ENCODE measurements at places on chromosomes 6 and 20.

DNA sequence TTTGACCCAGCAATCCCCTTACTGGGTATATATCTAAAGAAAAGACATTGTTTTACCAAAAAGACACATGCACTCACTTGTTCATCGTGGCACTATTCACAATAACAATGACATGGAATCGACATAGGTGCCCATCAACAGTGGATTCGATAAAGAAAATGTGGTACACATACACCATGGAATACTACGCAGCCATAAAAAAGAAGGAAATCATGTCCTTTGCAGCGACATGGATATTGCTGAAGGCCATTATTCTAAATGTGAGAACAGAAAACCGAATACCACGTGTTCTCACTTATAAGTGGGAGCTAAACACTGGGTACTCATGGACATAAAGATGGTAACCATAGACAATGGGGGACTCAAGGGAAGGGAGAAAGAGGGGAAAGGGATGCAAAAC lies 222.3 kb downstream of the RNGTT start:
- DNase-seq, result no peak

DNA sequence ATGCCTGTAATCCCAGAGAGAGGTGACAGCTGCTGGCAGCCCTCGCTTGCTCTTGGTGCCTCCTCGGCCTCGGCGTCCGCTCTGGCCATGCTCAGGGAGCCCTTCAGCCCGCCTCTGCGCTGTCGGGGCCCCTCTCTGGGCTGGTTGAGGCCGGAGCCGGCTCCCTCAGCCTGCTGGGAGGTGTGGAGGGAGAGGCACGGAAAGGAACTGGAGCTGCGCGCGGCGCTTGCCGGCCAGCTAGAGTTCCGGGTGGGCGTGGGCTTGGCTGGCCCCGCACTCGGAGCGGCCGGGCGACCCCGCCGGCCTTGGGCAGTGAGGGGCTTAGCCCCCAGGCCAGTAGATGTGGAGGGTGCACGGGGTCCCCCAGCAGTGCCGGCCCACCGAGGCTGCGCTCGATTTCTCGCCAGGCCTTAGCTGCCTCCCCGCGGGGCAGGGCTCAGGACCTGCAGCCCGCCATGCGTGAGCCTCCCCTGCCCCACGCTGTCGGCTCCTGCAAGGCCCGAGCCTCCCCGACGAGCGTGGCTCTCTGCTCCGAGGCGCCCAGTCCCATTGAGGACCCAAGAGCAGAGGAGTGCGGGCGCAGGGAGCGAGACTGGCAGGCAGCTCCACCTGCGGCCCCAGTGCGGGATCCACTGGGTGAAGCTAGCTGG lies 34.6 kb downstream of the C6orf52 start:
- DNase-seq, result no peak

DNA sequence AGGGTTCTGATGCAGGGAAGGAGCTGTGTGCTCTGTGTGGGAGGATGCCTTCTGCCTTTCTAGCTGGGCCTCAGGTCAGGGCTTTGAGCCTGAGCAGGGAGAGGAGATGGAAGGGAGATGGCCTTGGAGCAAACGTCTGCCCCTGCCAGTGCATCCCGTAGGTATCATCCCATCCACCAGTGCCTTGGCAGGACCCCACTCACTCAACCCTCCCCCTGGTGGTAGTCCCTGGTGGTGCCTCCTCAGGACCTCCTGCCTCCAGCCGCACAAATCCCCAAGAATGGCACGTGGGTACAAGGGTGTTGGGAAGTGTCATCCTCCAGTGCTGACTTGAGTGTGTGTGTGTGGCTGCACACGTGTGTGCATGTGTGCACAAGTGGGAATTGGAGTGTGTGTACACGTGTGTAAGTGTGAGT lies 23.1 kb upstream of the MICB start:
- no peak for DNase-seq

GRCh38 chr20:51666126-51666525 lies 102.1 kb downstream of the ATP9A start:
- no peak for DNase-seq

DNA sequence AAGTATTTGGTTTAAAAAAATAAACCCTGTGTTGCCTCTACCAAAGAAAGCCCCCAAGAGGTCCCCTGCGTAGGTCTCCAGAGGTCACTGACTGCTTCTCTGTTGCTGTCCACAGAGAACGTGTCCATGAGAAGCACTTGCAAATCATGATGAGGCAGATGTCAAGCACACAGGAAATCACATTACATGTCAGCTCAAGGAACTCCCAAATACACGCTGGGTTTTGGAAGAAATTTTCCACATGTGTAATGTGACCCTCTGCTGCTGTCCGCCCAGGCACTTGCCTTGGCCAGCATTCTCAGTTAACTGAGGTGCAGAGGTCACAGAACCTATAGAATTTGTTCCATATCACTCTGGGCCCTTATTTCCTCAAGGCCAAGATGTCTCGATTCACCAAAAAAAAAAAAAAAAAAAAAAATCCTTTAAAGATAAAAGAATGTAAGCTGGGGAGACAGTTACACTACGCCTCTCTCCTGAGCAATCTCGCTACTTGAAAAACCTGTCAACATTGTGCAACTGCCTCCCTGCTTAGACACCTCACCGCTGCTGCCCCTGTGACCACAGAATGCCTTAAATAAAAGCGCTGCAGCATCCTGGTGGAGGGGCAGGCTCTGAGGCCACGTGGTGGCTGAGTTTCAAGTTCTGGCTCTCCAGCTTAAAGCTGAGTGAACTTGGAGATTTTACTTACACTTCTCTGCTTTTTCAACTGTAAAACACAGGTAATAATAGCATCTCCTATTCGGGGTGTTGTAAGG lies 42.3 kb downstream of the SLC22A23 start:
- DNase-seq, result no peak

- DNase-seq, result no peak
Observed at GRCh38 chr20:24584538-24585356, 115.3 kb downstream of the SYNDIG1 start.
